Camera-type eye (tissue), 1 donor: ENCODE measurements at places on chromosomes 2 and 18. TPM values are rescaled to one million over a fixed set of nuclear protein-coding genes. Genes with fewer than 3 reads are reported as not detected.

PCARE gene
- total RNA-seq: 57.0 TPM

TEX261 gene
- total RNA-seq: 94.7 TPM

UCN gene
- total RNA-seq: 4.7 TPM

IL36A gene
- total RNA-seq: not detected

PLA2R1 gene
- 13.2 TPM for total RNA-seq

NMS gene
- total RNA-seq: not detected

ZCCHC2 gene
- 25.6 TPM for total RNA-seq

SYT4 gene
- total RNA-seq: 68.5 TPM

GCC2 gene
- total RNA-seq: 79.8 TPM

PLCD4 gene
- total RNA-seq: 29.4 TPM

GPR35 gene
- total RNA-seq: 1.2 TPM
